ENCODE measurements at places on chromosomes 6 and 20.

- H3K36me3 ChIP-seq, result no peaks in the 10 kb centered on the region
- no peaks in the 10 kb centered on the region for H3K4me1 ChIP-seq
- DNase-seq, result no peak
- no peak within 1 kb of the TSS for H3K27ac ChIP-seq
- H3K27me3 ChIP-seq, result peaks cover 5% of the 10 kb centered on the region
- H3K4me3 ChIP-seq, result no peak within 1 kb of the TSS
Measured at GRCh38 chr20:45704969-45705637, at the start of gene WFDC10B. WFDC10B (minus strand) TSS chr20:45705019; CDS start chr20:45685992, 19,027 bp downstream.

- H3K27ac ChIP-seq, result no peak within 1 kb of the TSS
- H3K4me1 ChIP-seq, result no peaks in the 10 kb centered on the region
- no peak for DNase-seq
- H3K27me3 ChIP-seq, result peaks cover 4% of the 10 kb centered on the region
- no peaks in the 10 kb centered on the region for H3K36me3 ChIP-seq
- H3K4me3 ChIP-seq, result no peak within 1 kb of the TSS
Measured at GRCh38 chr20:57524511-57525176, at the start of gene CTCFL. CTCFL (minus strand) TSS chr20:57525140; CDS start chr20:57524205, 935 bp downstream.

- H3K36me3 ChIP-seq, result peaks cover 36% of the 10 kb centered on the region
- no peaks in the 10 kb centered on the region for H3K27me3 ChIP-seq
- no peaks in the 10 kb centered on the region for H3K4me1 ChIP-seq
- no peak overlapping the region for H3K27ac ChIP-seq
Measured at GRCh38 chr20:58716476-58717277, 24.1 kb downstream of the NPEPL1 start.

DNA sequence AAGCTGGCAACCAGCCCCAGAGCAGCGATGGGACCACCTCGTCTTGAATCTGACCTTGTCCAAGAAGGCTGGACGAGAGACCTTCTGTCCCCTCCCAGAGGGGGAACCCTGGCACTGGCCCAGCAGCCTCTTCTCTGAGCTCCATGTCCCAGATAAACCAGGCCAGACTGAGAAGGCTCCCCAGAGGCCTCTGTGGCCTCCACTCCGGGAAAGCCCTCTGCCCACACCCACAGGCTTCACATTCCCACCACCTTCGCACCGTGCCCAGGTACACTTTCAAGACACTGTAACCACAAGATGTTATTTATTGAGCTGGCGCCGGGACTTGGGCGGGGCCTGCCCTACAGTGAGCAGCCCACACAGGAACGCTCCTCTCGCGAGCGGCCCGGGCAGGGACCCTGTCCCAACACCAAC, 33.2 kb downstream of the ADA start:
- H3K27me3 ChIP-seq, result no peaks in the 10 kb centered on the region
- no peak overlapping the region for H3K27ac ChIP-seq
- H3K4me1 ChIP-seq, result peaks cover 32% of the 10 kb centered on the region
- no peak overlapping the region for H3K4me3 ChIP-seq

- H3K27me3 ChIP-seq, result peaks cover 14% of the 10 kb centered on the region
- H3K4me3 ChIP-seq, result peak overlapping the region; percentile 66
- H3K27ac ChIP-seq, result peak overlapping the region; percentile 59
- peaks cover 30% of the 10 kb centered on the region for H3K4me1 ChIP-seq
- no peaks in the 10 kb centered on the region for H3K36me3 ChIP-seq
Measured at GRCh38 chr20:19212821-19213502, 520 bp downstream of the SLC24A3 start.

- H3K4me3 ChIP-seq, result no peak overlapping the region
- no peak overlapping the region for H3K27ac ChIP-seq
- no peaks in the 10 kb centered on the region for H3K36me3 ChIP-seq
- H3K27me3 ChIP-seq, result no peaks in the 10 kb centered on the region
Measured at GRCh38 chr20:34013554-34013953, 19.8 kb downstream of the RALY start.

DNA sequence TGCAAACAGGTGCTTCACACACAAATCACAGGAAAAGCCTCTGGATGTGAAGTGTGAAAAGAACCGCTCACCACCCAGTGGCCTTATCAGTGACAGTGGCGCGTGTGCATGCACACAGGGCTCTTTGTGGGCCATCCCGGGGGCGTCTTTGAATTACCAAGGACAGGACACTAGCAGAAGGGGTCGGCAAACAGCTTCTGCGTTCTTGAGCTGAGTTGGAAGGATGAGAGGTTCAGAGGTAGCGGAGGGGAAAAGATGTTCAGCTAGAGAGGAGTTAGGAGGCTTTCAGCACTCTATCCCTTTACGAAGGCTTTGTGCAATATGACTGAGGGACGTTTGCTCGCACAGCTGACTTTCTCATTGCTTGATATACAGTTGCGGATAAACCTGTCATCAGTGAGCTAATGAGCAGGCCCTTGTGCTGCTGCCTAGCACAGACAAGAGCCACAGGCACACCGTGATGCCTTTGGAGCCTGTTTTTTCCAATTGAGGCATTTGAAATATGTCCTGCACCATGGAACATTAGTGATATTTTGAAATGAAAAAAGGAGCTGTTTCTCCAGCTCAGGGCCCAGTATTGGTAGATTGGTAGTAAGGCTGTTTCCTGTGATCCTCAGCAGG, 83.1 kb downstream of the IYD start:
- H3K36me3 ChIP-seq, result no peaks in the 10 kb centered on the region
- DNase-seq, result no peak
- H3K4me3 ChIP-seq, result no peak overlapping the region

- no peak for DNase-seq
- H3K4me3 ChIP-seq, result no peak overlapping the region
- no peaks in the 10 kb centered on the region for H3K27me3 ChIP-seq
- no peaks in the 10 kb centered on the region for H3K36me3 ChIP-seq
Measured at GRCh38 chr20:11229772-11230171, 556.0 kb upstream of the JAG1 start.

- peak overlapping the region; percentile 61 for H3K27ac ChIP-seq
- H3K4me3 ChIP-seq, result no peak overlapping the region
- DNase-seq, result no peak
- no peaks in the 10 kb centered on the region for H3K36me3 ChIP-seq
- H3K27me3 ChIP-seq, result no peaks in the 10 kb centered on the region
- H3K4me1 ChIP-seq, result peaks cover 3% of the 10 kb centered on the region
Measured at GRCh38 chr20:23186808-23187207, 100.7 kb upstream of the CD93 start.

DNA sequence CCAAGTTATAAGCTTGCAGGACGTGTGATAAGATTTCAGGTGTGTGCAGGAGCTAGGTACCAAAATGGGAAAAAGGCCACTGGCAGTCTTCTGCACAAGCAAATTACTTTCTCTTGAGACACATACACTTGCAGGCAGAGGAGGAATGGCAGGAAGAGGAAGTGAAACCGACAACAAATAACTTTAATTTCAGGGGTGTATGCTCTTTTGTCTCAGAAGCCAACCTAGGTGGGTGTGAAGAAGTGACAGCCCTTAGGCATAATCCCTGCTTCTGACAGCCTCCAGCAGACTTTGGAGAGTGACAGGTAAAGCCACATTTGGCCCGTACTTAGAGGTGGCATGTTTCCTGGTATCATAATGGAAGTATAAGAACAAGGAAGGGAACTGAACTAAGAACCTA, 118.8 kb upstream of the TRAF3IP2 start:
- H3K4me1 ChIP-seq, result peaks cover 47% of the 10 kb centered on the region
- no peak overlapping the region for H3K4me3 ChIP-seq
- H3K36me3 ChIP-seq, result no peaks in the 10 kb centered on the region
- H3K27me3 ChIP-seq, result no peaks in the 10 kb centered on the region
- peak overlapping the region; percentile 25 for H3K27ac ChIP-seq
- DNase-seq, result no peak

- H3K4me3 ChIP-seq, result no peak overlapping the region
- peaks cover 27% of the 10 kb centered on the region for H3K36me3 ChIP-seq
- DNase-seq, result no peak
- H3K27ac ChIP-seq, result no peak overlapping the region
Measured at GRCh38 chr20:32325706-32326503, 32.2 kb upstream of the ASXL1 start.

- H3K27ac ChIP-seq, result peak overlapping the region; percentile 83
- no peaks in the 10 kb centered on the region for H3K27me3 ChIP-seq
- no peak overlapping the region for H3K4me3 ChIP-seq
- no peaks in the 10 kb centered on the region for H3K36me3 ChIP-seq
- peaks cover 60% of the 10 kb centered on the region for H3K4me1 ChIP-seq
Measured at GRCh38 chr20:36848078-36848660, 27.8 kb upstream of the TLDC2 start.

DNA sequence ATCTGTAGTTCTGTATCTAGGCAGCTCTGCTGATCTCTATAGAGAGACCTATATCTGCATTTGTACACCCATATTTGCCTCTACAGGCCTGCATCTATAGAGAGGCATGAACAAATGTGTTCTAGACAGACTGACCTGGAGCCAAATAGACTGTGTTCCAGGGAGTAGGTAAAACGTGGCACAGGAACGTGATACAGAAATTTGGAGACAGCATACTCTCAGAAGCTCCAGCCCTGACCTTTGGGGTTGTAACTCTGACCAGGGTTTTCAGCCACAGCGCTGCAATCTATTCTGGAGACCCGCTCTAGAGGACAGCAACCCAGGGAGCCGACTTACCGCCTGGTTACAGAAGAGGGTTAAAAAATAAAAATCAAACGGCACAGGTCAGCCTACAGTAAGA, 983 bp downstream of the RBBP9 start:
- H3K36me3 ChIP-seq, result peaks cover 13% of the 10 kb centered on the region
- H3K27me3 ChIP-seq, result no peaks in the 10 kb centered on the region
- H3K4me1 ChIP-seq, result peaks cover 12% of the 10 kb centered on the region
- H3K27ac ChIP-seq, result no peak overlapping the region

DNA sequence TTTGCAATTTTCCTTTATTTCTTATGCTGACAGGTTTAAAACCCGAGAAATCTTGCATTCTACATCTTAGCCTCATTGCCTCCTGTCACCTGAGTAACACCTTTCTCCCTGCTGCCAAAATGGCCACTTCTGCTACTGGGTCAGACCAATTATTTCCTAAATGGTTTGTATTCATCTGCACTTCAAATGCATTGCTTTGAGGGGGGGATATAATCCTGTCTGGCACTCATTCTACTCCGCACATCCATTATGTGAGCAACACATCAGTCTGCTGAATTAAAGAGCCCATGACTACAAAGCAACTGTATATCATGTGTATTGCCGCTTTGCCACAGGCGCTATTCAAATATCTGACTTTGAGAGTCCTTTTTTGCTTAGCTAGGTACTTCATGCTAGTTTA, 141.6 kb upstream of the TSHZ2 start:
- no peaks in the 10 kb centered on the region for H3K36me3 ChIP-seq
- no peaks in the 10 kb centered on the region for H3K4me1 ChIP-seq
- no peak overlapping the region for H3K27ac ChIP-seq
- H3K4me3 ChIP-seq, result no peak overlapping the region
- DNase-seq, result no peak
- H3K27me3 ChIP-seq, result no peaks in the 10 kb centered on the region

GRCh38 chr20:25389858-25390537, 637 bp downstream of the ABHD12 start:
- H3K4me3 ChIP-seq, result peak overlapping the region; percentile 90
- no peaks in the 10 kb centered on the region for H3K27me3 ChIP-seq
- peak; percentile 76 for DNase-seq
- no peaks in the 10 kb centered on the region for H3K36me3 ChIP-seq
- peaks cover 19% of the 10 kb centered on the region for H3K4me1 ChIP-seq
- H3K27ac ChIP-seq, result peak overlapping the region; percentile 94

GRCh38 chr20:43271980-43272379, 82.3 kb upstream of the PTPRT start:
- DNase-seq, result no peak
- no peaks in the 10 kb centered on the region for H3K4me1 ChIP-seq
- H3K27ac ChIP-seq, result no peak overlapping the region
- no peaks in the 10 kb centered on the region for H3K36me3 ChIP-seq

- H3K27me3 ChIP-seq, result peaks cover 46% of the 10 kb centered on the region
- peak within 1 kb of the TSS; percentile 61 for H3K4me3 ChIP-seq
- H3K4me1 ChIP-seq, result peaks cover 24% of the 10 kb centered on the region
- H3K27ac ChIP-seq, result peak within 1 kb of the TSS; percentile 80
Measured at GRCh38 chr20:46894579-46894958, at the start of gene EYA2. EYA2 (plus strand) TSS chr20:46894843; CDS start chr20:46990011, 95,168 bp downstream.

DNA sequence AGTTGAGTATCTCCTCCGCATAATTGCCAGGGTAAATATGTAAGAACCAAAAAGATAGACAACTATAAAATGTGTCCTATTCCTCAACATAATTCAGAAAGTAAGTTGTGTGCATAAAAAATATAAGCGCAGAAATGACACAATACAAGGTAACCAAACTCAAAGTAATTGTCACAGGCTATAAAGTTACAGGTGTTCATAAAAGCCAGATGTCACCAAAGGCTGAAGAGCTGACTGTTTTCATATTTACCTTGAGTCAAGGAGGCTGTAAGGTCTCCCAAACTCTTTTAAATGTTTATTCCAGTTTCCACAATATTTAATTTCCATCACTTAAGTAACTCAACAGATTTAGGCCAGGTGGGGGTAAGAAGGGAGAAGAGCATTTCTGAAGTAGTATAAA, 192.2 kb upstream of the MARCKS start:
- peaks cover 5% of the 10 kb centered on the region for H3K4me1 ChIP-seq
- H3K36me3 ChIP-seq, result no peaks in the 10 kb centered on the region
- H3K27me3 ChIP-seq, result no peaks in the 10 kb centered on the region

- no peaks in the 10 kb centered on the region for H3K27me3 ChIP-seq
- H3K4me3 ChIP-seq, result no peak overlapping the region
- H3K27ac ChIP-seq, result no peak overlapping the region
- DNase-seq, result no peak
- peaks cover 18% of the 10 kb centered on the region for H3K4me1 ChIP-seq
Measured at GRCh38 chr6:150072201-150072600, 3.3 kb upstream of the ULBP3 start.

- DNase-seq, result no peak
- H3K36me3 ChIP-seq, result peaks cover 27% of the 10 kb centered on the region
- no peaks in the 10 kb centered on the region for H3K4me1 ChIP-seq
- no peak overlapping the region for H3K4me3 ChIP-seq
- no peak overlapping the region for H3K27ac ChIP-seq
- H3K27me3 ChIP-seq, result no peaks in the 10 kb centered on the region
Measured at GRCh38 chr6:85561750-85562357, 31.8 kb downstream of the SNX14 start.

DNA sequence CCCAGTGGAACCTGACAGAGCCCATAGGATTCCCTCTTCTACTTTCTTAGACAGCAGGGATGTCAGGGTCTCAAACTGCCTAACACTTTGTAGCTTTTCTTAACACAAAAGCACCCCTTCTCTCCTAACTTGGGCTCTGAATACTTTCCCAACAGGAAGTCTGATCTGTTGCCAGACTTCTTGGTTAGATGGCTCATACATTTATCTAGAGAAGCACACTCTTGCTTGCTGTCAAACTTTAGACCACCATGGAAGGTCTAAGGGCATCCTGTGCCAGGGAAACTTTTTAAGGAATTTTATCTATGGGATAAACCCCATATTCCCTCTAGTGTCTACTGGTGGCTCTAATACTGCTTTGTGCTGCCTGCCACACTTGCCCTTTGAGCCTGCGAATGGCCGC, 3.3 kb upstream of the C6orf136 start:
- no peak for DNase-seq
- H3K27ac ChIP-seq, result no peak overlapping the region
- H3K36me3 ChIP-seq, result peaks cover 45% of the 10 kb centered on the region
- no peaks in the 10 kb centered on the region for H3K27me3 ChIP-seq
- peaks cover 18% of the 10 kb centered on the region for H3K4me1 ChIP-seq
- H3K4me3 ChIP-seq, result no peak overlapping the region

GRCh38 chr20:12375967-12376366, 458.3 kb downstream of the BTBD3 start:
- no peaks in the 10 kb centered on the region for H3K4me1 ChIP-seq
- DNase-seq, result no peak
- H3K4me3 ChIP-seq, result no peak overlapping the region

GRCh38 chr6:125571207-125571755, 178.2 kb upstream of the HEY2 start:
- H3K36me3 ChIP-seq, result no peaks in the 10 kb centered on the region
- no peak overlapping the region for H3K27ac ChIP-seq
- H3K4me1 ChIP-seq, result no peaks in the 10 kb centered on the region
